ENCODE measurements at places on chromosomes 7 and 10.

- DNase-seq: no peak
These were observed 133.9 kb downstream of the AUTS2 start for GRCh38 chr7:69732203-69732602.

- DNase-seq: no peak
These were observed 7.8 kb upstream of the OPN4 start for GRCh38 chr10:86646532-86646931.

GRCh38 chr10:48452879-48453412 is 146.5 kb downstream of the MAPK8 start:
- no peak for DNase-seq

GRCh38 chr7:155000795-155001194 is 2.1 kb downstream of the PAXIP1 start:
- no peak for DNase-seq

- no peak for DNase-seq
These were observed 316.1 kb downstream of the ADRA2A start for GRCh38 chr10:111392910-111393309.
